ENCODE measurements at places on chromosomes 7 and 10. TPM values are rescaled to one million over a fixed set of nuclear protein-coding genes. Genes with fewer than 3 reads are reported as not detected.

DNA sequence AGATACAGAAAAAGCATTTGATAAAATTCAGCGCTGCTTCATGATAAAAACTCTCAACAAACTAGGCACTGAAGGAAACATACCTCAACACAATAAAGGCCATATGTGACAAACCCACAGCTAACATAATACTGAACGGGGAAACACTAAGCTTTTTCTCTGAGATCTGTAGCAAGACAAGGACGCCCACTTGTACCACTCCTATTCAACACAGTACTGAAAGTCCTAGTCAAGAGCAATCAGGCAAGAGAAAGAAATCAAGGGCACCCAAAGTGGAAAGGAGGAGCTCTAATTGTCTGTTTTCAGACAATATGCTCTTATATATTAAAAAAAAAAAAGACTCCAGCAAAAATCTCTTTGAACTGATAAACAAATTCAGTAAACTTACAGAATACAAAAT is 13.3 kb downstream of the DIP2C start:
- no peak for DNase-seq

IFIT1B gene
- not detected for total RNA-seq

DNA sequence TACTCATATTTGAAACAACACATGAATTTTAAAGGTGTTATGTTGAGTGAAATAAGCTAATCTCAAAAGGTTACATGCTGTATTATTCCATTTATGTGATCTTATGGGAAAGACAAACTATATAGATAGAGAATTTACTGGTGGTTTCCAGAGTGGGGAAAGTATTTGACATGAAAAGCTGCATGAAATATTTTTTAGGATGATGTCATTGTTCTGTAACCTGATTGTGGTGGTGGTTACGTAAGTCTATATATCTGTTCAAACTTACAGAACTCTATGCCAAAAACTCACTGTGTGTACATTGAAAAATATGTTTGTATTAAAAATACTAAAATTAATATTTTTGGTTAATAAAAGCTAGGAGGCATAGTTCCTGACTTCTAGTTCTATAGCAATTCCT is 453.0 kb downstream of the SORCS3 start:
- no peak for DNase-seq

IDI2 gene
- total RNA-seq: not detected

CFAP58 gene
- not detected for total RNA-seq

- DNase-seq: no peak
These were observed 2.4 kb downstream of the AMPH start for GRCh38 chr7:38628630-38629385.

DNA sequence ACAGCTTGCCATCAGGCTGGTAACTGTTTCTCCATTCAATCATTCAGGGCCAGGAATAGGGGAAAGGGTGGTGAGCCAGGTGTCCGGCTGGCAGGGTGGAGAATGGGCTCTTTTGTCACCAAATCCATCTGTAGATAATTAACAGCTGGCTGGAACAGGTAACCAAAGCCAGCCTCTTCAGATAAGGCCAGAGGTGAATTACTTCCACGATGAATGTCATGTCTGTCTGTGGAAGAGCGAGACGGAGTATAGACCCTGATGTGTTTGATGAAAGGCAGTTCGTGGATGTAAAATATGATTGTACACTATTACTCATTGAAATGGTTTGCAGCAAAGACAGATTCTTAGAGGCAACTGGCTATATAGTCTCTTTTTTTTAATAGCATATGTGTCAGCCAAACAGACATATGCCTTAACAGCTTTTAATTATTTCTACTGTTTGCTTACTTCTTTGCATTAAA is 149.8 kb downstream of the KLF6 start:
- DNase-seq: no peak

DNA sequence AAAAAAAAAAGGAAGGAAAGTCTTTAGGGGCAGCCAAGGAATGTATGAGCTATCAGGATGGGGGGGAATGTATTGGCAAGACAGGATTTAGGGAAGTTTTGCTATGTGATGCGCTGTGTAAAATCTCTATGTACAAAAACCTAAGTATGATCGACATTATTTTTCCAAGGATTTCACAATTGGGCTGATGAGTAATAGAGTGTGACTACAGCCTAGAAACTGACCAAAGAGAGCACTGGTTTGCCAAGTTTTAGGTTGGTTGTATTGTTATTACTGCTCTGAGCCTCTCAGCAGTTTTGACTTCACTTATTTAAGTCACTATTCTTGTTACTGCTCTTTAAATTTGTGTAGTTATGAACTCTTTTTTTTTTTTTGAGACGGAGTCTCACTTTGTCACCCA is 107.3 kb downstream of the NRCAM start:
- no peak for DNase-seq

DNA sequence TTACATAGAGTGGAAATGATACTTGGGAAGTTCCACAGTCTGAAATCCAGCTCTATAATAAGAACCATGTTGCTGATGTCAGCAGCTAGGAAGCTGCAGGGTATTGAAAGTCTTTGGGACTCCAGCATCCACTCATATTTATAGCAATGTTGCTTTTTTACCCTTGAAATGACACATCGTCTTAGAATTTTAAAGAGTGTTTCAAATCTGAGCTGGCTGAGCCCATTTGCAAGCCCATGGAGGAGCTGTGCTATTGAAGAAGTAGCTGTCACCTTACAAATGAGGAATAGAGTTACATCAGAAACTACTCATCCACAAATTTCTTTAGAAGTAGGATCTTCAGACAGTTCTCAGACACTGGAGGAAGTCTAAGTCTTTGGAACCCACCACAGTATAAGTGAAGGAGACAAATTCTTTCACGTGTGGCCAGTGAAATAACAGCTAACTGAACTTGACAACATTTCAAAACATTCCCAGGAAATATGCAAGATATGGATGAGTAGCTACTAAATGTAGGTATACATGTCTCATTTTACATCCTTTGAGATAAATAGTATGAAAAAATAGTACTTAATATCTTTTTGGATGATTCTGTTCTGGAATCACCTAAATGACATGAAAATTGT is 203.6 kb downstream of the ZNF365 start:
- DNase-seq: no peak

CYP3A7 gene
- not detected for total RNA-seq

TASOR2 gene
- 102 TPM for total RNA-seq

SLC13A1 gene
- not detected for total RNA-seq

DNA sequence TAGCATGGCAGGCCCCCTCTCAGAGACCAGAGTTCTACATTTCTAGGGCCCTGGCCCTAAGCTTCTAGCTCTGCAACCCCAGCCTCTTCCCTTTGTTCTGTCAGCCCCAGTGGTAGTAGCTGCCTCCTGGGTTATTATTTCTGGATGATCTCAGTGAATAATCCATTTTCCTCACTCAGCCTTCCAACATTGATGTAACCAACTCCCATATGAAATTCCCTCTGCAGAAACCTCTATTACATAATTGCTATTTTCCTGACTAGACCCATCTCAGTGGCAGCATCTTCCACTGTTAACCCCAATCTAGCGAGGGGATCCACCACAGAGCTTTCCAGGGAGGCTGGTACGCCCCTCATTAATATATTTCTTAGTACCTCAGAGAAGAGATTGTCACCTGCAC is 49.8 kb downstream of the FHIP2A start:
- DNase-seq: no peak

SPDYE1 gene
- not detected for total RNA-seq

ORC5 gene
- 26.9 TPM for total RNA-seq

DNA sequence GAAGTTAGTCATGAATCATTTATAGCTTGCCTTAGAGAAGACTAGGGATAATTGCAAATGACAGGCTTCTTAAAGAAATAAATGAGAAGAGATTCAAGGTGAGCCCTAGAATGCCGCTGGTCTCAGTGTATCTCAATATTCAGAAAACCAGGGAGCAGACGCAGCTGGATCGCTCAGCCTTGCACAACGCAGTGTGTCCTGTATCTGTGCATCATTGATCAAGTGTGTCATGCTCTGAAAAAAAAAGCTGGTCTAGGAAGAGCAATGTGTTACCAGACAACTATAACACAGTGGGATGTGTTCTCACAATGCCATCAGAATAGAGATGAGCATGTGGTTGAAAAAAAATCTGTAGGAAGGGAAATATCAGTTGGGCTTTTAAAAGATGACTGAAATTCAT is 230.1 kb downstream of the CALN1 start:
- DNase-seq: no peak

DNA sequence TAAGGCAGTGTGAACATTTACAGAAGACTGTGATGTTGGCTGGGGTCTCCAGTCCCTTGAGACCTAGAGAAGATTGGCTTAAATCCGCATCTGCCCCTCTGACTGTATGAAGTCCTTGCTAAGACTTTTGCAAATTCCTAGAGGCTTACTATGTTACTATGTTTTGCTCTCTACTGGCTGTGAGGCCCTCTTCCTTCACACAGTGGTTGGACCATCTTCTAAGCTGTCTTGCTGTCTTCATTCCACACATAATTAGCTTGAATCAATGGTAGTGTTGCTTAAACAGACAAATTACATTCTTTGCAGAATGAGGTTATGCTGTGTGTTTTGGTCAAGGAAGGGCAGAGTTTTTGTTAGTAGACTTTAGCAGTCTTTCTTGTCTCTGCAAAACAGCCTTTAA is 658.0 kb downstream of the TYW1 start:
- DNase-seq: no peak

- no peak for DNase-seq
These were observed 113.3 kb downstream of the KCNMA1 start for GRCh38 chr10:77524281-77524711.

GRCh38 chr10:70799124-70799523 is 13.9 kb upstream of the TBATA start:
- DNase-seq: no peak

GRCh38 chr7:50497968-50498367 is 47.8 kb upstream of the FIGNL1 start:
- DNase-seq: no peak

All from Caco-2 (cell line).